ENCODE measurements at places on chromosomes 11 and 22.

DNA sequence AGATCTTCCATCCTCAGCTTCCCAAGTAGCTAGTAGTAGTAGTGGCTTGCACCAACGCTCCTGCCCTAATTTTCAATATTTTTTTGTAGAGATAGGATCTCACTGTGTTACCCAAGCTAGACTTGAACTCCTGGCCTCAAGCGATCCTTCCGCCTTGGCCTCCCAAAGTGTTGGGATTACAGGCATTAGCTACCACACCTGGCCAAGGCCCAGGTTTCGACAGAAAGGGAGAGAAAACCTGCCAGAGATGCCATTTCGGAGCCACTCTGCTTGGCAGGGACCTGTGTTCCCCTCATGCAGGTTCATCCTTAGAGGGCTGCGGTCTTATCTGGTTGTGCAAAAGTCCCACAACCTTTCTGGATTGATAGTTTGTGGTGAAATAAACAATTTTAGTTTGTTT, 41.4 kb downstream of the FAM83F start:
- no peak for DNase-seq

DNA sequence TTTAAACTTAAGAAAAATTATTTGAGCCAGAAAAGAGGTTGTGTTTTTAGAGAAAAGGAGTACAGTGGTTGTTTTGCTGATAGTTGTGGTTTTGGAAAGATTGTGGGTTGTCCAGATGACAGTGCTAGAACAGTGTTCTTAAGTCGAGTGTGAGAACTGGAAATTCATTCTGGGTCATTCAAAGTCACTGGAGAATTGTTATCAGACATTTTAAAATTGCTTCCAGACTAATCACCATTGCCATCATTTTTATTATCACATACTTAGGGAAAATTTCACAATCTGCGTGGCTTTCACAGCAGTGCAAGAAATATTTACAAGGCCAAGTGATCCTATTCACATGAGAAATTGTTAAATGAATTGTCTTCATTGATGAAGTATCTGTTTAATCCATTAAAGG, 242.2 kb upstream of the DDI1 start:
- no peak for DNase-seq

- no peak for DNase-seq
Measured at GRCh38 chr11:124897674-124898262, at the start of gene ROBO4. TSS of gene ROBO4 (minus strand) at chr11:124897865. CDS start at chr11:124897795, 70 bp downstream.

DNA sequence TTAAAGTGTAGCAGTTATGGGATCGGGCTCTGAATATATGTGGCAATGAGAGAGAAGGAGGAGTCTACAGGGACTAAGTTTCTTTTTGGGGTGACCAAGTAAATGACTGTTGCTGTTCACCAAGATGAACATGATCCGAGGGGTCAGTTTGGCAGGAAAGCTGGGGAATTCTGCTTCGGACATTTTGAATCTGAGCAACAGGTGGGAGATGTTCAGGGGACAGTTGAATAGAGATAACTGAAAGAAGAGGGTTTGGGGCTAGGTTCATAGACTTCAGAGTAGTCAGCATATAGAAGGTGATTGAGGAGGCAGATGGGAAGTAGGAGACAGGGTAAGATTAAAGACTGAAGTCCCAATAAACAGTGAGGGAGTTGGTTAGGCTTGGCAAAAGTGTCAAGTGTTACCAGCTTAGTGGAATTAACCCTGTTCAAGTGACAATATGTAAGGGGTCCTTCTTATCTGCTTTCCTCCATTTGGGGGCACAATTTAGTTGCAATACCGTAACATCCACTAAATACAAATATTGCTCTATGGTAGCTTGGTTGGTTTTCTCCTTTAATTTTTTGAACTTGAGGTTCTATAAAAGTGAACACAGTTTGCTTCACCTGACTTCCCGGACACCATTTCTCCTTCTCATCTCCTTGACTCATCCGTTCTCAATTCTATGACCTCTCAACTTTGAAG, 2.9 kb upstream of the ENTHD1 start:
- DNase-seq: no peak

DNA sequence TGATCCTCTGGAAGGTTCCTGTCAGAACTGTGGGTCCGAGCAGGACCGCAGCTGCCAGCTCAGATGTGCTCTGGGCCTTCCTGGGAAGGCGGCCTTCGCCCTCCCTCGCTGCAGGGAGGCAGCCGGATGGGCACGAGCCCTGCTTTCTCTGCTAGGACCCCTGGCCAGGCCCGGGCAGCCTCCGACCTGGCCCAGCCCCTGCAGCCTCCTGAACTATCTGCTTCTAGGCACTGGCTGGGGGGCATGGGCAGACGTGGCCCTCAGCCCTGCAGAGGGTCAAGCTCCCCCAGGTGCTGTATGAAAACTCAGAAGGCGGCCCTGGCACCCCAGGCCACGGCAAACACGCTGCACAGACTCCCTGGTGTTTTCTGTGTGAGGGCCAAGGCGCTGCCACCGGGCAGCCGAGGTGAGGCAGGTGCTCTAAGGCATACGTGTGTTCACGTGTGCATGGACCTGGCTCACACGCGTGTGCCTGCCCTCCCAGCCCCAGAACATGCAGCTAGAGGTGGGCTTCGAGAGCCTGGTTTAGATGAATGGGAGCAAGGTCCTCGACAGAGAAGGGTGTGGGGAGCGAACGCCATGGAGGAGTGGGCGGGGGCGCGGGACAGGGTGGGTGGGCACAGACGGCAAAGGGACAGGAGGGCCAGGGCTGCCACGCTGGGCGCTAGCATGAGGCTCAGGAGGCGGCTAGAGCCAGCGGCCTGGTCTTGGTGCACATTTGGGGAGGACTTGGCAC, 4.3 kb downstream of the LRFN4 start:
- no peak for DNase-seq

- no peak for DNase-seq
Measured at GRCh38 chr11:10413268-10413667, 41.8 kb upstream of the AMPD3 start.

DNA sequence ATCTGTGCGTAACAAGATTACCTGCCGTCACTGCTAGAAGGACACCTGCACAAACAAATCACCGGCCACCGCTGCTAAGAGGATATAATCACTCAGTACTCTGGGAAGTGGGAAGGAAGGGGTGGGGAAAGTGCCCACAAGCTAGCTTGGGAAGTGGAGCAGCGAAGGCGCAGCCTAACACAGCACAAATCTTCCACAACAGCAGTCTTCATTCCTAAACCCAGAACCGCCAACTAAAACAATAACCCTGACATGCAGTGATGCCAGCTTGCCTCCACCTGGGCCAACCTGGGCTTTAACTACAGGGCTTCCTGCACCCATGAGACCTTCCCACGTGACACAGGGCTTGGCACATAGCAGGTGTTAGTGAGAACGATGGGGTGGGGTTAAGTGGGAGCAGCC, 5.1 kb downstream of the DGCR2 start:
- DNase-seq: no peak

DNA sequence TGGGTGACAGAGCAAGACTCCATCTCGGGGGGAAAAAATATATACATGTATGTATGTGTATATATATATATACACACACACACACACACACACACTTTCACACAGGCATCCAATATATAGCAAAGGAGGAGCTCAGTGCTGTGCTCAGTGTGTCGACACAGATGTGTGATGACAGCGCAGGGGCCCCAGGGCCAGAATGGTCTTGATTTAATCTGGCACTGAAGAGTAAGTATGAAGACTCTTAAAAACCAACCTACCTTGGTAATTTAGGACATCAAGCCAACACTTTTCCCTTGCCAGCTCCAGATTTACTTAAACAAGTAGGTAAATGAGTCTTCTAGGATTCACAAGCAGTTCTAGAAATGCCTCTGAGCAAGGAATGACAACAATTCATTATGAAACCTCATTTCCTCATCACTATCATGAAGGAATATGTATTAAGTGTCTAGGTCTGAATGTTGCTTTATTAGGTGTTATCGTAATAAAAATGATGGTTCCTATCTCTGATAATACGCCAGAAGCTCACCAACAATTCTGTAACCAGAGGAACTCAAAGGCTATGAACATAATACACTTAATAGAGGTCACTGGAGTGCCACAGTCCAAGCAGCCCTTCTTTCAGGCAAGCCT, 71.5 kb downstream of the SGSM3 start:
- no peak for DNase-seq

DNA sequence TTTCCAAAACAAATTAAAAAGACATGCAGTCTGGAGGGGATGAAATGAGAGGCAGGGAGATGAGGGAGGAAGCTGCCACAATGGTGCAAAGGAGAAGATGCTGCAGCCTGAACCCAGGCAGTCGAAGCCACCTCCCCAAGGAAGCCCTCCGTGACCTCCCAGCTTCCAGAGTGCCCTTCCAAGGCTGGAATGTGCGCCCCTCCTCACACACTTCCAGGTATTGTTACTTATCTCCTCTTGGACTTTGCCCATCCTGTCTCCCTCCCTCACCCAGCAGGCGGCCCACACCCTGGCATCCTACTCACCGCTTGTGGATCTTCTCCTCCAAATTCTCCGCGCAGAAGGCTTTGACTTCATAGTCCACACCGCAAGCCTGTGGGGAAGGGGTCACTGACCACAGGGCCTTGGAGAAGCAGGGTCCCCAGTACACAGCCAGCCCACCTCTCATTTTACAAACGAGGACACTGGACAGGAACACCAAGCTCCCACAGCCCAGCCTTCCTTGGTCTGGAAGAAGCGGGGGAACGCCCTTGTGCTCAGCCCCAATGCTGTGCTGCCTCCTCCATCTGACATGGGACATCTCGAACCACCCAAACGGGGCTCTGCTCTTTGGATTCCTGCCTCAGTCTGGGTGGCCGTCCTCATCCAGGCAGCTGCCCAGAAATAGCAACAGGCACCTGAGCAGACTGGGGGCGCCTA, 40.3 kb downstream of the TPBGL start:
- DNase-seq: no peak

DNA sequence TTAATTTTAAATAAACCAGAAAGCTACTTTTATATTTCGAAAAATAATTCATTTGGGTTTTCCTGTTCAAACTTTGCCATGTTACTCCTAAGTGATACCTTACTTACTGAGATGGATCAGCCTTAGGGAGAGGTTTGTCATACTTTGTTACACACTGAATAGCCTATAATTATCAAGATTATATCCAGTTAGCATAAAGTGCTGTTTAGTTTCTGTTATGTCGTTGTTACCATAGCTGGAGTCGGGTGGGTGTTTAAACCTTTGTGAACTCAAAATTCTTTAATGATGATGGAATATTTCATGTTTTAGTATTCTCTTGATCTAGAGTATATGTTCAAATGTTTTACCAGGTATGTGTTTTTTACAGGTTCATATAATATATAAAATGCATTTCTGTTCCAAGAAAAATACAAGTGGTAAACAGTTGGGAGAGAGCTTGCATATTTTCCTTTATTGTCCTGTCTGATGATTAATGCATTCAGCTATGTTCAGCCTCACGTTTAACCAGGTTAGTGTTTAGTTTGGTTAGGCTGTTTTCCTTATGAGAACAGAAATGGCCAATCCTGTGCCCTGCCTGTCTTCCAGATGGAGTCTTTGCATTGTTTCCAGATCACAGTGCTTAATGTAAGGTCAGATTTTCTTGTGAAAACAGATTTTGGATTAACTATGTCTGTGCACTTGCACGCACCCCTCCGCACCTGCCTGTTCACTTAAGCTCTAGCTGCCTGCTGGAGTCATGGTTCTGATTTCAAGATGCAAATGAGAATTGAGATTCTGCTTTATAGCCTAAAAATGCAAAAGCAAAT, 105.6 kb downstream of the ATXN10 start:
- no peak for DNase-seq

DNA sequence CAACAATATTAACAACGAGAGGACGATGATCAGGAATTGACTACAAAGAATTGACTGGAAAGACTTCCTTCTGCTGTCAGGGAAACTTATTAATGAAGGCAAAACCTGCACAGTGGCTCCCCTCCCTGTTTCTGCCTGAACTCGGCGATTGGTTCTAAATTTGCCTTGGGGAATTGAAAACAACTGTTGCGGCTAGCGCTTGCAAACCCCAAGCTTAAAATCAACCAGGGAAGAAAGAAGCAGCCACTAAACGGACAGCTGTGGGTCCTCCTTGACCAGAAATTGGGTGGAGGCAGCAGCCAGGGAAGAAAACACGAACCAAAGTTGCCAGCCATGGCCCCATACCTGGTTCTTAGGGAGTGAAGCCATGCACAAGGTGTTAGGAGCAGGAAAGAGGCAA, 383.5 kb upstream of the CADM1 start:
- no peak for DNase-seq

- no peak for DNase-seq
Measured at GRCh38 chr11:109775686-109776085, 317.5 kb upstream of the ZC3H12C start.

GRCh38 chr11:107804971-107805370, 53.6 kb downstream of the SLC35F2 start:
- no peak for DNase-seq

DNA sequence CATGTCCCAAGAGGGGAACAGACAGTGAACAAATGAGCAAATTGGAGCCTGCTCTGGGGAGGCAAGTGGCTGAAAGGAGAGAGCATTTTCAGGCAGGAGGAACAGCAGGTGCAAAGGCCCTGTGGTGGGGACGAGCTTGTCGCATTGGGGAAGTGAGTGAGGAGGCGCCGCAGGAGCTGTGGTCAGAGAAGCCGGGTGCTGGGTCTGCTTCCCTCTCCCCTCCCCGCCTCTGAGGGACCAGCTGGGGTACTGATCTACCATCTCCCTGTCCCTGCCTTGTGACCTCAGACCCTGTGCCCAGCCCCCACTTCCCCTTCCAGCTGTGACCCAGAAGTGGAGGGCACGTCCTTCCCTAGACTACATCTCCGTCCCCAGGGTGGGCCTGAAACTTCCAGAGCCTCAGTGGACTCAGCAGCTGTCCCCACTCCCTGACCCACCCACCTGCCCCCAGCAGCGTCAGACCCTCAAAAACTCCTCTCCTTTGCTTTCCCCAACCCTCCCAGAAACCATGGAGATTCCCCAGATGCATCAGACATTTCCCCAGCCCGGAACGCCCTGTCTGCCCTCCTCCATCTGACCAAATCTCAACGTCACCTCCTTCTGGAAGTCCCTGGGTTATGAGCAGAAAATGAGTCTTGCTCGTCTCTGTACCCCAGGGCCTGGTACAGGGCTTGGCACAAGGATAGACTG, 19.7 kb upstream of the PDGFB start:
- DNase-seq: no peak

DNA sequence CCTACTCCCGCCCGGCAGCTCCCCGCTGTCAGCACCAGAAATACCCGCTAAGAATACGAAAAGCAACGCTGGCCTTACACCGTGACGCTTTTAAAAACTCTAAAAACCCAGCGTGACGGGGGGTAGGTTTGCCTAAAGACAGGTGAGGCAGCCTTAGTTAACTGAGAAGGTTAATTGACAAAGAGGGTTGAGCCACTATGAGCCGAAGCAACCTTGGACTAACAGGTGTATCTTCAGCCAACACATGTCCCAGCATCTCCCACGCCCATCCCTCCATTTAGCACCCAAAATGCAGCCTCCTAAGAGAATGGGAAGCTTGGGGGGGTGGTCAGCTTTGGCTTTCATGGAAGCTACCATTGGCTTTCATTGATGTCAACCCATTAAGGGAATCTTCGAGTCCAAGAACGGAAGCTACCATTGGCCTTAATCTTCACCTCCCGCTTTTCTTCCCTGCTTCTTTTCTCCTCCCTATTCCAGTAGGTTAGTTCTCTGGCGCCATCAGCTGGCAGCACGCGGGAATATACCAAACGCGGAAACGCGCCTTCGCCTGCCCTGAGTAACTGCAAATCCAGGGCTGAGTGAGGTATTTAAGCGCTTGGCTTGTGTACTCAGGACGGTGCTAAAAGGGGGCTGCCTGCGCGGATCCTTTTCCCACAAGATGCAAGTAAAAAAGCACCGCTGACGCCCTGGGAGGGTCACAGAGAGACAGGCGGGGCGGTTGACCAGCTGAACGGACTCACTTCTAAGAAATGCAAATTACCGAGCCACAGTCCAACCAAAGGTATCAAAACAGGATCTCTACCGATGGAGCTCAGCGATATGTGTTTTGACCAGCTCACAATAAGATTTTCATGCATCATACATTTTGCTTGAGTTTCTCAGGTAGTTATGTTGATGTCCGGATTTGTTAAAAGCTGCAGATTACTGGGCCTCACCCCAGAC, 38.5 kb upstream of the GLYATL1 start:
- DNase-seq: peak; percentile 60

Measured in fibroblast of the conjunctiva (primary cell).